T47D (cell line): ENCODE measurements at places on chromosomes 4 and X.

DNA sequence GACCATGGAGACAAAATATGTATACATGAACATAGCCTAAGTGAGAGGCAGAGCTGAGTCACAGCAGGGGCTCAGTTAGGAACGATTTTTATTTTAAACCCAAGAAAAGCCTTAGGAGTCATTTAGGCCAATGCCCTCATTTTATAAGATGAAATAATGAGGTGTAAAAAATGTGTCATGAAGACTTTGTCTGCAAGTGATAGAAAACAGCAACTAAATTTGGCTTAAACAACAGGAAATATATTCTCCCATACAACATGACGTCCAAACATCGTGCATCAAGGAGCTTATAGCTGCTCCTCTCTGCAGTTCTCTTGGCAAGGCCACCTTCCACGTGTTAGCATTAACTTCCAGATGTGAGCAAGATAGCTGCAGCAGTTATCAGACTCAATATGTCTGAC is 16.8 kb downstream of the SCFD2 start:
- no peak for DNase-seq

- no peak for DNase-seq
Observed at GRCh38 chr4:2689825-2690700, 66.1 kb downstream of the TNIP2 start.

DNA sequence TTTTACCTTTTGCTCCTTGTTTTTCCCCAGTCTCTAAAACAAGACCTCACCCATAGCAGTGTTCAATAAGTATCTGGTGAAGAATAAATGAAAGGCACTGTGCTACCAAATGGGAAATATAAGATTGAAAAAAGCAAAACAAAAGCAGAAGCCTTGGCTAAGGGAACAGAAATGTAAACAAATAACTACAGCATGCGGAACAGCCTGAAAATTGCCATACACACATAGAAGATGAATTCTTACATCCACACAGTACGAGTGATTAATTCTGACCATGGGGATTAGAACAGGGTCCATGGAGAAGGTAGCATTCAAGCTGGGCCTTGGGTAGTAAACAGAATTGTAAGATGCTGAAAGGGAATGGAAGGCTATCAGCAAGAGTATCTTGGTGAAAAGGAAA is 40.5 kb downstream of the TMEM150C start:
- no peak for DNase-seq

DNA sequence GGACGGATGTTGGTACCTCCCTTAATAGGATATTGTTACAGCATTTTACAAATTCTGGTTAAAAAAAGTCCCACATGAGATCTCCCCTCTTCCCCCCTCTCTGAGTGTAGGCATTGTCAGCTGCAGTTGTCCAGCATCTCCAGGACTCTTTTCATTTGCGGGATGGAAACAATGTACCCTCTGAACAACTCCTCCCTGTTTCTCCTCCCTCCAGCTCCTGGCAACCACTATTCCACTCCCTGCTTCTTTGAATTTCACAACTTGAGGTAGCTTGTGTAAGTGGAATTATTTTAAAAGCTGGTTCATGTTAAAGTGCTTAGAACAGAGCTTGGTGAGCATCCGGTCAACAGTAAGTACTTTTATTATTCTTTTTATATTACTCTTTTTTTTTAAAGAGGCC is 69.8 kb downstream of the TBL1X start:
- no peak for DNase-seq

DNA sequence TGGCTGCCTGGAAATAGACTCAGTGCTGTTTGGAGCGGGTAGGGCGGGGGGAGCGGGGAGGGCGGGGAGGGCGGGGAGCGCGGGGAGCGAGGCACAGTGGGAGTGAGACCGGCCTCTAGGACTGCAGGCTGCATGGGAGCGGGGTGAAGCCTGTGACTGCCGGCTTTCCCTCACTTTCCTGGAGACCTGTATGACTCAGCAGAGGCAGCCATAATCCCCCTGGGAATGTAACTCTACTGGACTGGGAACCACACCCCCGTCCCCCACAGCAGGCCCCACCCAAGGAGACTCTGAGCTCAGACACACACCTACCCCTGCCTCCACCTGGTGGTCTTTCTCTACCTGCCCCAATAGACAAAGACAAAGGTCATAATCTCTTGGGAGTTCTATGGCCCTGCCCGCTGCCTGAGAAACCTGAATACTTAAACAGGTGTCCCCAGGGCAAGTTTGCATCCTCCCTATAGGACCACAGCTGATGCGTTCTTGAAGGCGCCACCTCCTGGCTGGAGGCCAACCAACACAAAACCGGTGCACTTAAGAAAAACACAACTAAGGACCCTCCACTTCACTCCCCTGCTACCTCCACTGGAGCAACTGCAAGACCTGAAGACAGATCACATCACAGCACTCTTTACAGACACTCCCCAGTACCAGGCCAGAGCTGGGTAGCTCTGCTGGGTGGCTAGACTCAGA is 18.0 kb downstream of the HDAC8 start:
- DNase-seq: no peak

- no peak for DNase-seq
Observed at GRCh38 chr4:141158219-141158618, 24.9 kb upstream of the RNF150 start.

- DNase-seq: peak; percentile 39
Observed at GRCh38 chr4:30950737-30951136, 230.6 kb downstream of the PCDH7 start.

- DNase-seq: no peak
Observed at GRCh38 chr4:3035674-3036073, 38.7 kb downstream of the HTT-AS start.
